ENCODE measurements at places on chromosomes 12 and 14.

DNA sequence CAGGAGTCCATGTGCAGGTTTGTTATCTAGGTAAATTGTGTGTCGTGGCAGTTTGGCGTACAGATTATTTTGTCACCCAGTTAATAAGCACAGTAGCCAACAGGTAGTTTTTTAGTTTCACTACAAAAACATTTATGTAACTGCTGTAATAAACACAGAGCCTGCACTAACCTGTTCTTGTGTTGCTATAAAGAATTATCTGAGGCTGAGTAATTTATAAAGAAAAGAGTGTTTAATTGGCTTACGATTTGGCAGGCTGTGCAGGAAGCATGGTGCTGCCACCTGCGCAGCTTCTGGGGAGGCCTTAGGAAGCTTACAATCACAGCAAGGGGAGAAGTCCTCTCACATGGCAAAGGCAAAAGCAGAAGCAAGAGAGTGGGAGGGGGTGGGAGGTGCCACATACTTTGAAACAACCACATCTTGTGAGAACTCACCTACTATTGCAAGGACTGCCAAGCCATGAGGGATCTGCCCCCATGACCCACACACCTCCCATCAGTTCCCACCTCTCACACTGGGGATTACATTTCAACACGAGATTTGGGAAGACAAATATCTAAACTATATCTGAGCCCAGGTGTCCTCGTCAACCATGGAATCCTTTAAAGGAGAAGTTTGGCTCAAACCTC lies 266.4 kb upstream of the GRIP1 start:
- no peak for DNase-seq

DNA sequence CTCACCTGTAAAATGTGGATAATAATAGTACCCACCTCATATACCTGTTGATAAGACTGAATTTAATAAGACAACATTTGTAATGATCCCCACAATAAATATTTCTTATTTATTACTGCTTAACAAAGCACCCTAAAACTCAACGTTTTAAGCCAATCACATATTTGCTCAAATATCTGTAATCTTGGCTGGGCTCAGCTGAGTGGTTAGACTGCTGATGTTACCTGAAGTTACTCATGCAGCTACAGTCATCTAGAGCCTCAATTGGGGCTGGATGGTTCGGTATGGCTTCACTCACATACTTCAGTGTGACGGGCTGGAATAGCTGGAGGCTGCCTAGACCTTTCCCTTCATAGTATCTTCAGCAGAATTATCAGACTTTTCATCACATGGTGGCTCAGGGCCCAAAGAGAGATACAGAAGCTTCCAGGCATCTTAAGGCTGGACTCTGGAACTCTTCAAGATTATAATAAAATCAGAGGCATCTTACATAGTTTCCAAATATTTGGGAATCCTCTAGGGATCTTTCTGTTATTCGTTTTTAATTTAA lies 4.3 kb upstream of the OR5AU1 start:
- no peak for DNase-seq

DNA sequence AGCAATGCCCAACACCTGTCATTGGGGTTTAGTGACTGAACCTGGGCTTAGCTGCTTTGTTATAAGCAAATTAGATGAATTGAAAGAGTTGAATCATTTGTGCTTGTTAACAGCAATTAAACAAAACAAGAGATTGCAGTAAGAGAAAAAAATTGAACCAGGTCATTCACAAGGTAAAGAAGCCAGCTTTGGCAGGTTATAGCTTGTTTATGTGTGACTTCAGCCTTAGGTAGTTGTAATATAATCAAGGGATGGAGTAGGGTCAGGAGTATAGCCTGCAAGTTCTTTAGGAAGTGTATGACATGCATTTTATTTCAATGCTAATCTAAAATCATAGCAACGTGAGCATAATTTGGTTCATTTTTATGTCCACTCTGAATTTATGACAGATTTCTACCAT lies 63.4 kb upstream of the PLEKHG3 start:
- DNase-seq, result no peak

GRCh38 chr14:63650256-63650952 lies 8.7 kb upstream of the WDR89 start:
- DNase-seq, result no peak

DNA sequence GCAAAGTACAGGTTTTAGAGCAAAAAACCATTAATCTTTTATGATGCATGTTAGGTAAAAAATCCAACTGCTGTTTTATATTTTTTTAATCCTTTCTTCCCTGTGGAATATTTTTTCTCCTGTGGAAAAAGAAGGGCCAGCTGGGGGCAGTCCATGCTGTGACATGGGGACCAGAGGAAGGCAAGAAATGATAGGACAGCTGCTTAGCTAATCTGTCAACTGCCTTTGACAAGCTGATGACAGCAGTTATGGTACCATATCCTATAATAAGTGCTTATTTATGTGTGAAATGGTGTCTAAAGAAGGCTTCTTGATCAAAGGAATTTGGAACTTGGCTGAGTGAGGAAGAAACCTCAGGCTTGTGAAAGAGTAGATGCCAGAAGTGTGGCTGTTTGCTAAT lies 452.4 kb upstream of the NOVA1 start:
- no peak for DNase-seq

GRCh38 chr12:49967777-49968250 lies 4.9 kb upstream of the AQP6 start:
- DNase-seq, result no peak

GRCh38 chr12:6280053-6280469 lies 30.4 kb upstream of the PLEKHG6 start:
- no peak for DNase-seq

- no peak for DNase-seq
Measured at GRCh38 chr12:1591543-1591942, 2.8 kb downstream of the FBXL14 start.

GRCh38 chr12:42758806-42759205 lies 169.3 kb upstream of the PRICKLE1 start:
- DNase-seq, result no peak

DNA sequence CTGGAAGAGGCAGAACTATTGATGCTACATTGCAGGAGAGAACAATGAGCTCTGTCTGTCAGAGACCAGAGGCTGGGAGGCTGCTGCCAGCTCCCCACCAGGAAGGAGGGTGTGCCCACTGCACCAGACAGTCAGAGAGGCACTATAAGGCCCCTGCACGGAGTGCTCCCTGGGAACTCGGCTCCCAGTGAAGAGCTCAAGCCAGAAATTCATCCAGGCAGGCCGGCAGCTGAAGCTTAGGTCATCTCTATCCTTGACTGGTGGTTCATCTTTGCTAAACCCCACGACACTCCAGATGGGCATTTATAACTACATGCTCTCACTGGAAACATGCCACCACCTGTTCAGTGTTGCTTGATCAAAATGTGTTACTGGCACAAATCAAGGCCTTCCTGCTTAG lies 65.1 kb upstream of the GPATCH2L start:
- DNase-seq, result no peak

DNA sequence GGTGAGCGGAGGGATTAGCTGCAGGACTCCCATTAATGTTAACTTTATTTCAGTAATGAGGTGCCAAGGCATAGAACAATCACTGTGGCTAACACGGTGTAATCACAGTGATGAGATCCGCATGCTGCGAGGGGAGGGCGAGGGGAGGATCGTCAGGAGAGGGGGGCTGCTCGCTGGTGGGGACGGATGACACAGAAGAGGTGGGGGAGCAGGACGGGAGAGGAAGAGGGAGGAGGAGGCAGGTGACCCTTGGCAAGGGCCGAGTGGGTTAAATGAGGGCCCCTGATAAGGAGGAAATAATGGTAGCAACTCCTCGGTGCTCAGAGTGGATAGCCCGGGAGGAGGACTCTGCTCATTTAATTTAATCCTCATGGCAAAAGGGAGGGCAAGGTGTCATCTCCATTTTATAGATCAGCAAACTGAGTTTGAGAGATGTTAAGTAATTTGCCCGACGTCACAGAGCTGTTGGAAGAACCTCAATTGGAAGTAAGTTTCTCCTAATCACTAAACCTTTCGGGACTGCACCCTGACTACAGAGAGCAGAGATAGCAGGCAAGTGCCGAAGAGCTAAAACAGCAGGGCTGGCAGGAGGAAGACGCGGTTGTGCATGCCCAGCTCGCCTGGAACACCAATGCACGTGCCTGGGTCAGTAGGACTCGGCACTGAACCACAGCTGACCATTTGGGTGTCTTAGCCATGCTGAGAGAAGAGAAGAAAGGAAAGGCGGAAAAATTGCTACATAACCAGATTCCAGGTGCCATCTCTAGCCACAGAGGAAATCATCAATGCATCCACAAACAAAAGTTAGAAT lies 43.0 kb downstream of the SPRING1 start:
- no peak for DNase-seq

GRCh38 chr12:52387859-52388258 lies 2.4 kb upstream of the KRT84 start:
- DNase-seq, result no peak

DNA sequence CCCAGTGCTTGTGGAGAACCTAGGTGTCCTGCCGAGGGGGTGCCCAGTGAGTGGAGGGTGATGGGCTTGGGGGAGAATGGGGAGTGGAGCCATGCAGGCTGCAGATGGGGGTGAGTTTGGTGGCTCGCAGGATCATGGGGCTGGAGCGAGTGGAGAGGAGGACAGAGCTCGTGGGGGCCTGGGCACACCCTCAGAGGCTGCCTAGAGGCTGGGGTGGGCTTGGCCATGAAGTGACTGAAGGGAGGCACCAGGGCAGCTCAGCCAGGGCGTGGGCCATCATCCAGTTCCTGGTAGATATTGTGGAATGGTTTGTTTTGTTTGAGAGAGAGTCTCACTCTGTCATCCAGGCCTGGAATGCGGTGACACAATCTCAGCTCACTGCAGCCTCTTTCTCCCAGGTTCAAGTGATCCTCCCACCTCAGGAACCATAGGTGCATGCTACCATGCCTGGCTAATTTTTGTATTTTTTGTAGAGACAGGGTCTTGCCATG lies 43.4 kb upstream of the AMN start:
- DNase-seq, result no peak

DNA sequence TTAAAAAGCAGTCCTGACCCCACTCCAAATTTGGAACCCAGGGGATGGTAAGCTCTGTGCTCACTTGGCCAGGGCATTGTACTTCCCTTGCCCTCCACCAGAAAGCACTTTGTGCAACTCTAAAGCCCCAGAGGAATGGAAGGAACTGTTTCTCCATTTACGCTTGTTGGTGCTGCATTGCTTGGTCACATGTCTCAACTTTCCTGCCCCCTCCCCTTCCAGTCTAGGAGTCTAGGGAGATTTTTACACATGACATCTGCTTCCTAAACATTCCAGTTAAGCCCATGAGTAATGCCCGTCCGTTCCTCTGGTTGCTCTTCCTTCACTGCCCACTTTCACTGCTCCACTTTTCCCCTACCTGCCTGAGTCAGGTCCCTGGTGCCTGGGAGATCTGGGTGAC lies 92.6 kb upstream of the MAP1LC3B2 start:
- no peak for DNase-seq

DNA sequence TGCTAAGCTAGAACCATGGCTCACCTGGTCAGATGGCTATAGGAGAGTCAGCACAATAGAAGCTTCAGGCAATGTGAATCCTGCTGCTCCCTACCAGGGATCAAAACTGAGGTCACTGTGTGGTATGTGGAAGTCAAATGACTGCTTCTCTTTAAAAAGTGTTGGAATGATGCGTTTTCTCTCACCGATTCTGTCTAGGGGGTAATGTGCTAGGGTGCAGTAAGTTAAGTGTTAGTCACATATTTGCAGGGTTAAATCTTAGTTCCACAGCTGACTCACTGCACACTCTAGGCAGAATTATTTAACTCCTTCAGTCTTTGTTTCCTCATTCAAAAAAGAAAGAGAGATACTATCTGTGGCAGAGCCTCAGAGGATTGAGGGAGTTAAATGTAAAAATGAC lies 696.6 kb downstream of the DIO2 start:
- DNase-seq, result no peak

DNA sequence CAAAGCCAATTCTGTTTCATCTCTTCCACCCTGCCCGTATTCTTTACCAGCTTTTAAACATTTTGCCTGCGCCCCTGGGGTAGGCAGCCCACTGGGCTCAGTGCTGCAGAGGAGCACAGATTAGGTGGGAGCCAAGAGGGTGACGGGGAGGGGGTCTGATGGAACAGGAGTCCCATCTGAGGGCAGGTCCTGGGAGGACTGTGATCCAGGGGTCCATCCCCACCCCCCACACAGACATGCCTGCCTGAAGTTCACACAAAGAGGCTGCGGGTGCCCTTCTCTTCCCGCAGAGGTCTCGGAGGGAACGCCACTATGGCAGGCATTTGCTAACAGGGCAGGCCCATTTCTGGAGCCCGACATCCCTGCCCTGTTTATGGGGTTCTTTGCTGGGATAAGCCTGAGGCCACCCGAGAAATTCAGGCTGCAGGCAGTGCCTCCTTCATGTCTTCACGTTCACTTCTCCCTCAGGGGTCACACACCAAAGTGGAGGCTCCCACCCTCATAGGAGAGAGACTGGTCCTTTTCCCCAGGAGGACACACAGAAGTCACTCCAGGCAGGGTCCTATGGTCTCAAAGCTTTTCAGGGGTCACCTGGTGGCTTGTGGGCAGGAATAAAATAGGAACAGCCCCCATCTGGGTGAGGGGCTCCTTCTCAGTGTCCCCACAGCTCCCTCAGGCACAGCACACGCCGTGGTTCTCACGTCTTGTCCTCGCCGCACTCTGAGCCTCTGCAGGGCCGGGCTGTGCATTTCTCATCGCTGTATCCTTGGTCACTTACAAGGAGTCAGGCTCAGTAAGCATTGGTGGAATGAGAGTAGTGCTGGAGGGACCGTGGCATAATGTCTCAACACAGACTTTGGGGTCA lies 12.9 kb downstream of the VASH1 start:
- no peak for DNase-seq

- DNase-seq, result no peak
Measured at GRCh38 chr12:89475203-89475990, 49.2 kb downstream of the GALNT4 start.

GRCh38 chr14:105337966-105338741 lies 23.6 kb downstream of the PACS2 start:
- DNase-seq, result no peak

DNA sequence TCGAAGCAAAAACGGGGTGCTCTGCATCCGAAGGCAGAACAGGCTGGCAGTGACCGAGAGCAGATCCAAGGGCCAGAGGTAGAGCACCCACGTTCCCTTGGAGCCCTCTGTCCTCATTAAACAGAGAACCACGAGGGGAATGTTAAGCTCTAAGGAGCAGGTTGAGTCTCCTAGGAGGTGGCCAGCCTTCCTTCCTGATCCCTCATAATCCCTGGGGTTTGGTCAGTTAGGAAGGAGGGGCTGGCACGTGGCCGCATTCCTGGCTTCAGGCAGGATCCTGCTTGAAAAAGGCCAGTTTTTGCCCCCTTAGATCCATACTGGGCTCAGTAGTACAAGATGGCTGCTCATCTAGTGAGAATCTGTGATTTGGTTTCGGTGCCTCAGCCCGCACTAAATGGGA lies 57.2 kb downstream of the SLC24A4 start:
- no peak for DNase-seq

GRCh38 chr14:63605041-63605532 lies 36.6 kb downstream of the WDR89 start:
- no peak for DNase-seq

- no peak for DNase-seq
Measured at GRCh38 chr12:107406932-107407331, 278.7 kb upstream of the PWP1 start.

DNA sequence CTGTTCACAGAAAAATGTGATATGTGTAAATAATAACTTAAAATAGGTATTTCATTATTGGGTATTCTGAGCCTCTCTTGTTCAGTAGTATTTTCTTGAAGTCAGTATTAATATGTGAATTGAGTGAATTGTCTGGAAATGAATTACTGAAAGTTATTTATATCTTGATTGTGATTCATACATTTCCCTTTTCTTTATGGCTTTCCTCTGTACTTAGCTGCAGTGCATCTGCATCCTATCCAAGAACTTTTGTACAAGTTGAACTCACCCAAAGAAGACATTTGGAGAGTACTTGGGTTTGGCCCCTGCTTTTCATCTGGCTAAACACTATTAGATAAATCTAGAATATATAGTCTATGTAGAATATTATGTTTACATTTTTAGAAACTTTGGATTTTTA lies 326.0 kb downstream of the RAD51B start:
- DNase-seq, result no peak
